ENCODE measurements at places on chromosomes 12 and 14. TPM values are rescaled to one million over a fixed set of nuclear protein-coding genes. Genes with fewer than 3 reads are reported as not detected.

DNA sequence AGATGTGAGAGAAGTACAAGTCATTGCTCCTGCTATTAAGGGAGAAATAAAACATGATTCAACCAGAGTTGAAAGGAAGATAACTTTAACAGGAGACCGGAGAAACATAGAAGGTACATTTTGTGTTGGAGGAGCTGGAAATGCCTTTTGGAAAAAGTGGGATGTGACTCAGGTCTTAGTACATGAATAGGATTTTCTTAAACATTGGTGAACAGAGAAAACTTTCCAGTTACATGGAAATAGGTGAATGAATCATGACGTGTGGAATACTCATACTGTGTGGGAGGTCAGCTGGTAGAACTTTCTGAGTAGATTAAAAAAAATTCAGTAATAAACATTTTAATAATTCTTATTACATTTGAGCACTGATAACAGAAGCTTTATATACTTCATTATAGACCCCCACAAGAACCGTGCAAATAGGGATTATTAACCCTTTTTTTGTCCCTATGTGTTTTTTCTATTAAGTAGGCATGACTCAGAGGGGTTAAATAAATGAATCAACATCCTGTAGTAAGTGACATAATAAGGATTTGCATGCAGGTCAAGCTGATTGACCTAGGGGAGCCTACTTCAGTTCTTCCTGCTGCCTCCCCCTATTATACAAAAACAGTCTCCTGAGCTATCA, 710.5 kb downstream of the NOVA1 start:
- no peak for DNase-seq

DNA sequence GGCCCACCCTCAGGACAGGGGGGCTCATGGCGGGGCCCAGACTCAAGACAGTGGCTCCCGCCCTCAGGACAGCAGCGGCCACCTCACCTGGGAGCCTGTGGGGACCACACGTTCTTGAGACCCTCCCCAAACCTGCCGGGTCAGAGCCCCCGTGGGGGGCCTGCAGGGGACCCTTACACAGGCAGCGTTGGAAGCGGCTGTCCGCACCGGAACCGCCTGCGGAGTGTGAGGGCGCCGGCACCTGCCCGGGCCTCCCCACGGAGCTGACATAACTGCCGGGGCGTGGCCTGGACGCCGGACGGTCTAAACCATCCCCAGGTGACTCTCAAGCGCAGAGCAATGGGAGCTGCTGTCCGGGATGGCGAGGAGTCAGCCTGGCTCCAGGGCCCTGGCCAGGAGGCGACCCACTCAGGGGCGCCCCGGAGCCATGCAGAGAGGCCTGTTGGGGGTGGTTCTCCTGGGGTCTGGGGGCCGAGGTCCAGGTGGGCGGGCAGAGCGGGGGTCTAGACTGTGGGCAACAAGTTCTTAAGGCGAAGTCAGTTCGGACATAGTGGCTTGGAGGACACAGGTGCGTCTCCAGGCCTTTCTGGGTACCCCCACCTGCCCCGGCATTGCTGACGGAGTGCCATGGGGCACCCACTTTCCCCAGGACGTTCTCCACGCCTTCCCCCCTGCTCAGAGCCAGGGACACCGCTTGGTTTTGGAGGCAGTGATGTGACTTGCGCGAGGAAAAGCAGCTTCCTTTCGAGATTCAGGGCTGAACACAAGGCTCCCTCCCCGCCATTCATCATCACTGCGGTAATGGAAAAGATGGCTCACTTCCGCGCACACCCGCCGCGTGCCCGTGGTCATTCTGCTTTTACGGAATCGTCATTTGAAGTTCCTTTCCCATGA, 23.2 kb downstream of the GALNT9 start:
- DNase-seq: no peak

The GPRC5D gene
- not detected for total RNA-seq

DNA sequence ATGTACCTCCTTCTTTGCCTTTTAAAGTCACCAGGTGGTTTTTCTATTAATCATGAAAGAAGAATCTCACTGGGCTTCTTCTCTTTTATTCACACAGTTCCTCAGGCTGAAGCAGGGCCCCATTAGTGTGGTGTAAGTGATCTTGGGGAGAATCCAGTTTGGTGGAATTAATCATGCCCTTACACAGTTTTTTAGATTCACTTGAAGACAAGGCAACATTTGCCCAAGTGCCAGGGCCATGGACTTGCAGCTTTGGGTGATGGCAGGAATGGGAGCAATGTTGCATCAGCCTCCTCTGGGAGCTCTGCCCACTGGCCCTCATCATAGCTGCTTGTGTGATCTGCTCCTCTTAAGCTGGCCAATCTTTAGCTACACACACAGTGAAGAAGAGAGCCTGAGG, 33.8 kb downstream of the KCNK10 start:
- no peak for DNase-seq

DNA sequence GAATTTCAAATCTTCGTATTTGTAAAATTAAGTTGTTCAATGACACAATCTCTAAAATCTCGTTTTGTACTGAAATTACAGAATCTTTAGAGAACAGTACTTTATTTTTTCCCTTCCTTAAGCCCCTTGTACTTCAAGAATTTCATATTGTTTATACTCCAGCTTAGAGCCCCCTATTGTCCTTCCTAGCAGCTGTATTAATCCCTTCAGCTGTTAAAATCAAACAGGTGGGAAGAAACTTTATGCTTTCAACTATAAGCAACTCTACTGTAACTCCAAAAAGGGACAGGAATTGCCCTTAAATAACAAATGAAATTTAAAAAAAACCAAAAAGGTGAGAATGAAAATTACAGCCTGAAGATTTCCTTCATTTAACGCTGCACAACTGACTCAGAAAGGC, 1.7 kb downstream of the NACA start:
- no peak for DNase-seq

GRCh38 chr14:89085231-89085731, 260.8 kb downstream of the TTC8 start:
- DNase-seq: no peak

- DNase-seq: no peak
Measured at GRCh38 chr12:3533703-3534386, 42.8 kb downstream of the PRMT8 start.

GRCh38 chr12:94938583-94938982, 64.9 kb downstream of the NDUFA12 start:
- DNase-seq: no peak

The FBLN5 gene
- total RNA-seq: 4.0 TPM

- no peak for DNase-seq
Measured at GRCh38 chr12:22812531-22812930, 187.6 kb downstream of the ETNK1 start.

The PDE3A gene
- total RNA-seq: 2.3 TPM

The GALNT6 gene
- total RNA-seq: 11.0 TPM

The TPPP2 gene
- total RNA-seq: not detected

The MRPL42 gene
- total RNA-seq: 124 TPM

- no peak for DNase-seq
Measured at GRCh38 chr14:98955741-98956070, 316.3 kb downstream of the BCL11B start.

Data from WTC11 (cell line).